ENCODE measurements at places on chromosomes 3 and 15.

- no peak for DNase-seq
These were observed 15.7 kb downstream of the ACAN start for GRCh38 chr15:88818920-88819319.

- no peak for DNase-seq
These were observed 825.7 kb downstream of the SQOR start for GRCh38 chr15:46460431-46461094.

DNA sequence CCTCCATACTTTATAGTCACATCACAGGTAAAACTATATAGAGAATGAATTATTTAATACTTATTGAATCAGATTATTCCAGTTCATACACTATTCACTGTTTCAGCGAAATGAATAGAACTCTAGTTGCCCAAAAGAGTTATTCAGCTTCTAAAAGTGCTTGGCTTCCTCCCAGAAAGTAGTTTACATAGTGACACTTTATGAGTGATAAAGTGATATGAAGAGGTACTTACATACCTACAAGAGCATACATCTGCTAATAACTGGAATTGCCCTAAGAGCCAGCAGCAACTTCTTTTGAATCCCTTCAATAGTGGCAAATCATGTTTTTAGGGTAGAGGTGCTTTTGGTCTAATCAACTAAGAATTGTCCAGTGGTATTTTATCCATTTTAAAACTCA is 635.1 kb upstream of the AGTR1 start:
- DNase-seq = no peak

DNA sequence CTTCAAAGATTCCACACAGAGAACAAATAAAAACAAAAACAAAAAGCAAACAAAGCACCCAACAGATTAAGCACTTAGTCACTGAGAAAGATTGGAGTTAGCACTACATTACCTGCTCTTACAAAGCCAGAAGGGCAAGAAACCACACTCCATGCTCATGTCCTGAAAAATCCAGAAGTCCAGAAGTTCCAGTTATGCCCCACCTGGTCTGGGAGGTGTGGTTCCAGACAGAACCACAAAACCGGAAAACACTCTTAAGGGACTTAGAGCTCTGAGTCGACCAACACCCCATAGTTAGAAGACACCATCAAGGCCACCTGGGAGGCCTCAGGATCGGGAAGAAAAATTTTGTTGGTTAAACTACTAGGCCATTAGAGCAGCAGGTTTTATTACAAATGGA is 88.9 kb downstream of the TNIK start:
- DNase-seq = no peak

- no peak for DNase-seq
These were observed 1035.9 kb downstream of the PLOD2 start for GRCh38 chr3:145124900-145125678.

- DNase-seq = no peak
These were observed 13.0 kb downstream of the CAND2 start for GRCh38 chr3:12809435-12809834.

DNA sequence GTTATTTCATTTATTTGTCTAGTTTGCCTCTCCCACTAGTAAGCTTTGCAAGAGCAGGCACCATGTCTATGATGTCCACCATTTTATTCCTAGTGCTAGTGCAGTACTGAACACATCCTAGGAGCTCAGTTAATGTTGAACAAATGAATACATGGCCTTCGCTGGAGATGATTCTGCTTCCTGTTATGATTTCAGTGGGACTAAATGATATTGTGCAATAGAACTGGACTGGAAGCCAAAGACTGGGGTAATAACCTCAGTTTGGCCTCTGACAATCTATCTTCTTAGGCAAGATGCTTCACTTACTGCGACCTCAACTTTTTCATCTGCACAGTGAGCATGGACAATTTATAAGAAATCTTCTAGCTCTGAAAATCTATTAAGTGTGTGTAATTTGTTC is 191.3 kb downstream of the ADAMTSL3 start:
- no peak for DNase-seq

DNA sequence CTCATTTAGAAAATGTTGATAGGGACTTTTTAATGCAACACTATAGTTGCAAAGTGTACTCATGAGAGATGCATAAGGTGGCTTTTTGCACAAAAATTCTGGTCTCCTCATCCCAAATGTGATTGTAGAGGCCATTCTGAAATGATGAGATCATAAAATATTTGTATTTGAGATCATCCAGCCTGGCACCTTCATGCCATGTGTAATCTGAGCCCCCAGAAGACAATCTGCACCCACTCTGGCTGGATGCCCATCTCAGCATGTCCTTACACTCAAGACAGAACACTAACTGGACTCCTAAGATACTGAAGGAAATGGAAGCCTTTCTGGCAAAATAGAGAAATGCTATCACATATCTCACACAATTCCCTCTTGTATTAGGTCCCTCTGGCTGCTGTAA is 49.2 kb downstream of the SLC7A14 start:
- DNase-seq = no peak

DNA sequence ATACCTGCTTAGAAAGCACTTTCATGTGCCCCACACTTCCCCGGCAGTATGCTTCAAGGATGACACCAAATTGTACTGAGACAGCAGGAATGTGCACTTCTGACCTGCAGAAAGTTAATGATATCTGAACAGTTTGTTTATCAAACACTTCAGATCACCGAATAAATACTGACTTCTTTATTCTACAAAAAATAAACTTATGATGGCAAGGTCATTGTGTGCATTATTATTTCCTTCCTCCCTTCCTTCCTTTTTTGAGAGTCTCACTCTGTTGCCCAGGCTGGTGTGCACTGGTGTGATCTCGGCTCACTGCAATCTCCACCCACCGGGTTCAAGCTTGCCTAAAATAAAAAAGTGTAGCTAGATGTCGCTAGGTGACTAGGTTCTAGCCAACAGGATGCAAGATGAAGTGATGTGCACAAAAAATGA is 80.3 kb downstream of the FAIM start:
- DNase-seq = no peak

- DNase-seq = no peak
These were observed 291.2 kb upstream of the RBMS3 start for GRCh38 chr3:28989646-28990089.
